ENCODE measurements at places on chromosomes 6 and 20. TPM values are rescaled to one million over a fixed set of nuclear protein-coding genes. Genes with fewer than 3 reads are reported as not detected.

DNA sequence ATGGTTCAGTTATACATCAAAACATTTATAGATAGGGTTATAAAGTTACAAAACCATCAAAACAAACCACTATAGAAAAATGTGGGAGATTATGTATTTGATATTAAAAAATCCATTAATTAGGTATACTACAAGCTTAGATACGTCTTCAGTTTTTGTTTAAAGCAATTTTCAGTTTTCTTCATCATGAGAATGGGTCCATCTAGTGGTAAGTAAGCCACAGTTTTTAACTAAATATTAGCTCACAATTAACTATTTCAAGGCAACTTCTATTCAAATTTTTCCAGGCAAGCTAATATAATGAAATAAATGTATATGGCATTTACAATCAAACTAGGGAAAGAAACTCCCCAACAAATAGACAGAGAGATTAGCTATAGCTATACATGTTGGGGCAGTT, 44.4 kb downstream of the RNGTT start:
- DNase-seq, result no peak

DNA sequence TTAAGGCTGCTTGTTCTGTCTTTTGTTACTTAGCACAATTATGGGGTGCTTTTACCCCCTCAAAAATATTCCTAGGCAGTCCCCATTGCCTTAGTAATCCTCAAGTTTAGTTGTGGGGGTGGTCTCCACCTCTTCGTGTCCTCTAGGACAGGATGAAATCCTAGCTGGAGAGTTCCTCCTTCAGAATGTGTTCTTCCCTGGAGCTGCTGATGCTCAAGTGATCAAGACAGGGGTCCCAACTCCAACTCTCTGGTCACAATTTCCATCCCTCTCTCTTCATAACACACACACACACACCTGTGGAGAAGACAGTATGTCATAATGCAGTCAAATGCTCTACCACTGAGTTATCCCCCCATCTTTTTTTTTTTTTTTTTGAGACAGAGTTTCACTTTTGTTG, 280.7 kb downstream of the UST start:
- no peak for DNase-seq

DNA sequence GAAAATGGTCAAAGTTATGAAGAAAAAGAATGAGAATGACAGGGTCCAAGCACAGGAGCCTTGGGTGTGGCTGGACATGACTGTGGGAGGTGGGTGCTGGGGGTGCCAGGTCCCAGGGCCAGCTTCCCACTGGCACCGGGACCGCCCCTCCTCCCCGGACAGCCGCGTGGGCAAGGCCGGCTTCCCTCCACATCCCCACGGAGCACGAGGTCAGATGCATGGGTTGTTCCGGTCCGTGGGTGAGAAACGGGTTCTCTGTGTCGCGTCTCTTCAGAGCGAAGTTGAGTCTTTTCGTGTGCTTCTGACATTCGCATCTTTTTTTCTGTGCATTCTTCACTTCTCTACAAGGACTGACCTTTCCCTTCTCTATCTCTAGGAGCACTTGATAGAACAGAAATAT, 30.1 kb downstream of the KIF25 start:
- DNase-seq, result no peak

ZBTB46 gene
- 26.9 TPM for total RNA-seq

SYCP2L gene
- 11.0 TPM for total RNA-seq

SRMS gene
- 0.50 TPM for total RNA-seq

Measured in GM23338 (cell line).